Activated T-cell treated with anti-CD3 and anti-CD28 coated beads, Interleukin-2, amount 50 U/mL, for 1 hour (primary cell): ENCODE measurements at places on chromosomes 16 and 17.

DNA sequence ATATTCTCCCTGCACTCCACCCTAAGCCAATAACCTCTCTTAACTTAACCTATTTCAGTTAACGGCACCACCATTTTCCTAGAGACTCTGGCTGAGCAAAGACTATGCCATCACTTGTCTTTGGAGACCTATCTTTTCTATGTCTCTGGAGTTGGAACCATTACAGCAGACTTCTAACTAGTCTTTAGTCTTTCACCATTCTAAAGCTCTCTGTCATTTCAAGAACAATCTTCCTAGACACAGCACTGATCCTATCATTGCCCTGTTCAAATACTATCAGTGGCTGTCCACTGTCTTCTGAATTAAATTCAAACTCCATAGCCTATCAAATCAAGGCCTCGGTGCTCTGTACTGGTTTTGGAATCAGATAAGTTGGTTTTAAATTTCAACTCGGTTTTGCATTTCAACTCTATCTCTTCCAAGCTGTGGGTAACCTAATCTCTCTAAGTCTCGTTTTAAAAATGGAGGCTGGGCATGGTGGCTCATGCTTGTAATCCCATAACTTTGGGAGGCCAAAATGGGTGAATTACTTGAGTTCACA is 31.9 kb downstream of the RNF43 start:
- DNase-seq = no peak

DNA sequence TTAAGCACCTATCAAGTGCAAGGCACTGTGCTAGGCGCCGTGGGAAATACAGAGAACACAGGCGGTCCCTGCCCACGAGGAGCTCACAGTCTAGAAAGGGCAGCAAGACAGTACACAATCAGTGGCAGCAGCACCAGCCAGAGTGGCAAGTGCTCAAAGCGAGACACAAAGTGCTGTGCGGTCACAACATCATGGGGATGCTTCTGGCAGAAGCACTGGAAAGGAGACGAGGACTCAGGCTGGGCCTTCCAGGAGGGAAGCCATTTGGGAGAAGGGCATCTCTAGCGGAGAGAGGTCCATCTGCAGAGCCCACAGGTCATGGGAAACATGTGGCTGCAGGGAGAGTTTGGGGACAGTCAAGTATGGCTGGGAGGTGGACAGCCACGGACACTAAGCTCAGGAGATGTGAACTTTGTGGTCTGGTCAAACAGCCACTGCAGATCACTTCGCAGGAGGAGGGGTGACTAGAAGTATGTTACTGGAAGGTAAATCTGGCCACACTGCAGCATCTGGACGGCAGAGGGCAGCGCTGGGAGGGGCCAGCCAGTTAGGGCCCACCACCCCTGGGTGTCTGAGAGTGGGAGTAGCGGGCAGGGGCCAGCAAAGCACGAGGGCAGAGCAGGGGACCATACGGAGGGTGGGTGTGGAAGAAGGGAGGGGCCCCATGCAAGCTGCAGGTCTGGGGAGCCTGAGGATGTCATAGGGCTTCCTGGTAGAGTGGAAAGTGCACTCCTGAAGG is 71.1 kb downstream of the N4BP1 start:
- DNase-seq = no peak

- DNase-seq = no peak
These were observed 424.1 kb downstream of the CA10 start for GRCh38 chr17:51734462-51734861.

GRCh38 chr17:68437979-68438822 is 19.1 kb downstream of the WIPI1 start:
- DNase-seq = peak; percentile 31

DNA sequence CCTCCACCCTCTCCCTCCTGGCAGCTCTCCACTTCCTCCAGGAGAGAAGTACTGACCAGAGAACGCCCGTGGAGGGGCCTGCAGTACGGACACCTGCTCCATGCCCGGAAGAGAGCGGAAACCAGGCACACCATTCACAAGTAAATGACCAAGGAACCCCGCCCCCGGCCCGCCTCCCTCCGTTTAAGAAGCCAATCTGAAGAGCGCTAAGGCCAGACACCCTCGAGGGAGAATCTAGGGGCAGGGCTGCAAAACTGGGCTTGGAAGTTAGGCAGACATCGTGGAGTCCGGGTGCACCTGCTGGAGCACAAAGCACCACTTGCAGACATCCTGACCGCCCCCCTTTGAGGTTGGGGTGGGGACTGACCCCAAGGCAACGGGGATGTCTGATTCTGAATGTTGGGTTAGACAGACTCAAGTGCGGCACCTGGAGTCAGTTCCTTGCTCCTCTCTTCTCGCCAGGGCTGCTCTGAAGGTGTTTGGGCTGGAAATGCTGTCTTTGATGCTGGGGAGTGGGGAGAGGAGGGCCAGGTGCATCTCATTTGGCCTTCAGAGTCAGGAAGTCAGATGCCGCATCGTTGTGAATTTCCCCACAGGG is 964 bp upstream of the FAAP100 start:
- peak; percentile 77 for DNase-seq

- no peak for DNase-seq
These were observed 1096.1 kb upstream of the EEF2KMT start for GRCh38 chr16:6193718-6194117.

DNA sequence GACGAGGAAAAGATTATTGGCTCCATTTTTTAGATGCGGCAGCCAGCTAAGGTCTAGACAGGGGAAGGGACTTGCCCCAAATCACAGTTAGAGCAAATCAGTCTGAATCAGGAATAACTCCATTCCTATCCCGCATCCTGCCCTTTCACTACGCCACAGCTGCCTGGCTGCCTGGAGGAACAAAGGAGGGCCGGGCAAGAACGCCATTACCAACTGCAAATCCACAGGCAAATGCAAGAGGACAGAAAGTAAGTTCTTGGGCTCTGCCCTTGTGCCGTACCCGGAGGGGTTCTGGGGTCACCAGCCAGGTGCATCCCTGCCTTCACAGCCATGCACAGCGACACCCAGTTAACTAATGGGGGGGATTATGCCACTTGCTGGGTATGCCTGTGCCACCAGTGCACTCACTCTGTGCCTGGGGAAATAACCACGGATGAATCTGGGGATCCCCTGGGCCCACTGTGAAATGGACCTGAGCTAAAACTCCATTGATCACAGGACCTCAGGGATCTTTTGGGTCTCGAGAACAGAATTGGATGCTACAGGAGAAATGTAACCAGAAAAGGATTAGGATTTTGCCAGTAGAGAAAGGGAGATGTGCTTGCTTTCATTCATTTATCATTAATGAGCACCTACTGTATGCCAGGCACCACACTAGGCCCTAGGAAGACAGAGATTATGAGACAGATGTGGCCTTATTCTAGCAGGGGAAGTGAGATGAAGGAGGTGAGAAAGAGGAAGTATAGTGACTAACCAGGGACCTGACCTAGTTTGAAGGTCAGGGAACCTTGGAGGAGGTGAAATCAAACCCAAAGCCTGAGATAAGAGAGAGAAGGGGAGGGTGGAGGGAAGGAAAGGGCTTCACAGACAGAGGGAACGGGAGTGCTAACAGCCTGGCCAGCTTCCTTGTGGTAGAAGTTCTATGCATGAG is 17.7 kb downstream of the BCL7C start:
- peak; percentile 42 for DNase-seq

DNA sequence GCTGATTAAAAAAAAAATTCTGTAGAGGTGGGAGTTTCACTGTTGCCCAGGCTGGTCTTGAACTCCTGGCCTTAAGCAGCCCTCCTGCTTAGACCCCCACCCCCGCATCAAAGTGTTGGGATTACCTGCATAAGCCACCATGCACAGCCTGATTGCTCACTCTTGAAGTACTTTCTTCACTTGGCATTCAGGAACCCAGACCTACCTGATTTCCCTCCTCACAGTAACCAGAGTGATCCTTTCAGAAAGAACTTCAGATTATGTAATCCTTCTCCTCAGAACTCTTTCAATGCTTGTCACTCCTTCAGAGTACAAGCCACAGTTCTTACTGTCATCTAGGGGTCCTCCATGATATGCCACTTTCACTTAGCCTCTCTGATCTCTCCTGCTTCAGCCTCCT is 1.4 kb downstream of the EFCAB13 start:
- no peak for DNase-seq

DNA sequence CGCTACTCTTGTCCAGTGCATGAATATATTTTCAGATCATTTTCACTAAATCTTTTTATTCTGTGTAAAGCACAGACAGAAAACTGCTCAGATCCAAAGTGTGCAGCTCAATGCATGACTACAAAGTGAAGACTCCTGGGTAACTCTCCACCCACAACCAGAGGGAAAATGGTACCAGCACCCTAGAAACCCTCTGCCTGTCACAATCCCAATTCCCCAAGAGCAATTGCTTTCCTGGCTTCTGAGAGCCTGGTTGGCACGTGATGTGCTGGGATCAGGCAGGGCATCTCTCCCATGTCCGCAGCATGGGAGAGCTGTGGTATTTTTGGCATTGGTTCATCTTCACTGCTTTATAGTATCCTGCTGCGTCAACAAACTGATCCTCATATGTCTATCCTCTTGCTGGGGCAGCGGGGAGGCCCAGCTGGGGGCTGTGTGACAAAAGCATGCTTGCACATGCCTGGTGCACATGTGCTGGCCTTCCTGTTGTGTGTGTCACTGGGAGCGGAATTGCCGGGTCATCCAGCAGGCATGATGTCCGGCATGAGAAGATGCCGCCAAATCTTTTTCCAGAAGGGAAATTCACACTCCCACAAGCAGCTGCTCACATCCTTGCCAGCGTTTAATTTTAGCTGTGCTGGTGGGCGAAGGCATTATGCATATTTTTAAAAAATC is 278.9 kb upstream of the FOXF1 start:
- DNase-seq = no peak

DNA sequence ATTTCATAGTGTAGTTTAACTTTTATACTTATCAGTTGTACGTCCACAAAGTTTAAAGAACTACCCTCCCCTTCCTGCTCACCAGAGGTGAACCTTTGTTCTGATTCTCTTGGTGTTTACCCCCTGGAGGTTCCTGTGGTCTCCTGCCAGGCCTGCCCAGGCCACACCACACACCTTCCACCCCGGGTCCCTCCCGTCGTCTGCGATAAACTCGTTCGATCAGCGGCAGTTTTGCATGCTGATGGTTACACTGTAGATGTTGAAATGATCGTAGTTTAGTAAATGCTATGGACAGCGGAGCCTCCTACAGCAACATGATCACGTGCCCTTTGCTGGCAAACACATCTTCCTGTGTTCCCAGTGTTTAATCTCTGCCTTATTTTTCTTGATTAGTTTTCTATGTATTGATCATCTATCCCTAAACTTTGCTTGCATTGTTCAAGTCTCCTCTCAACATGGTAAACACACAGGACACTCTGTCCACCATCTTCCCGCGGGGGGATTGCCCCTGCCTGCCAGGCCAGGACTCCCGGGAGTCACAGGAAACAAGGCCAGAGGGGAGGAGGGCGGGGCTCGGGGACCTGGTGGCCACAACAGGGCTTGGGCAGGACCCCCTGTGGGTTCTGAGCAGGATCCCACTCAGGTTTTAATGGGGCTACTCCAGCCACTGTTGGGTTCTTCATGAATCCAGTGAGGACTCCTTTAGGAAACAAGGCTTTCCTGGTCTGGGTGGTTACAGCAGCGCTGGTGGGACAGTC is 2.8 kb upstream of the ACSF3 start:
- no peak for DNase-seq

- DNase-seq = no peak
These were observed 105.0 kb downstream of the ZNF778 start for GRCh38 chr16:89322321-89323119.

GRCh38 chr17:17462048-17462824 is 14.6 kb upstream of the MED9 start:
- no peak for DNase-seq

- DNase-seq = no peak
These were observed 170.8 kb upstream of the FAM20A start for GRCh38 chr17:68771867-68772515.

DNA sequence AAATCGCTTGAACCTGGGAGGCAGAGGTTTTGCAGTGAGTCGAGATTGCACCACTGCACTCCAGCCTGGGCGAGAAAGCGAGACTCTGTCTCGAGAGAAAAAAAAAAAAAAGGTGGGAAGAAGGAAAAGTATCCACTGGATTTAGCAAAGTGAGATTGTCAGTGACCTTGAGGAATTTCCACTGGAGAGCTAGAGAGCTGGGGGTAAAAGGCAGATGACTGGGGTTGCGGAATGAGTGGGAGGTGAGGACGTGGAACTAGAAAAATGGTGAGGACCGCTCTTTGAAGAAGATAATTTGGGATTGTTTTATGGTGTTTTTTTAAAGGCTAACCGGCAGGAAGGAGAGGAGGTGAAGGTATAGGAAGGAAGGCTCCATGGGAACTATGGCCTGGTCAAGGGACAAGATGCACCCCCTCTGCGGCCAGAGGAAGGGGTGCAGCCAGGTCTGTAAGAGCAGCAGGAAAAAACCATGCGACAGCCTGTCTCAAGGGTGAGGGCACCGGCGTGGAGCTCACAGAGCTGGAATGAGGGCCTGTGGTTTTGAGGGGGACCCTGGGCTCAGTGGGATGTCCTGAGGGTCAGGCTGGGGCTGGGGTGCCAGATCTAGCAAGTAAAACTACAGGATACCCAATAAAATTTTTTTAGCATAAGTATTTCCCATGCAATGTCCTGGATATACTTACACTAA is 694 bp upstream of the MLST8 start:
- DNase-seq = peak; percentile 28

- no peak for DNase-seq
These were observed 6.5 kb upstream of the PRR29 start for GRCh38 chr17:63991611-63992010.

DNA sequence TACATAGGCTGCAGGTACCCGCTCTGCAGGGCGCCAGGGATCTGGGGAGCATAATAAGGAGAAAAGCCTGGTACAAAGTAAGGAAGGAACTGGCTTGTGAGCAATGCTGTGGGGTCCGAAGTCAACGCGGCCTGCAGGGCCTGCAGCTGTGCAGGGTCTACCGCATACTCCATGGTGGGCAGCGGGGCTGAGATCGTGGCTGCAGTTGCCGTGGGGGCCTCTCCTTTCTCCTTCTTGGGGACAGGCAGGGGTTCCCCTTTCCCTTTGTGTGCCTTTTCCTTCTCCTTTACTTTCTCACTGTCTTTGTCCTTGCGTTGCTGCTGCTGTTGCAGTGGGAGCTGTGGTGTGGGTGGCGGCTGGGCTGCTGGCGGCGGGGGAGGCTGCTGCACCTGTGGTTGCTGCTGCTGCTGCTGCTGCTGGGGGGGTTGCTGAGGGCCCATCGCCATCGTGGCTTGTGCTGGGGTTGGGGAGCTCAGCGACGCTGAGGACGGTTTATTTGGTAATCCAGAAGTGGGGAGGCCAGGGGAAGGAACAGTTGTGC is 259.6 kb downstream of the ZFHX3 start:
- no peak for DNase-seq

- DNase-seq = no peak
These were observed 1.0 kb upstream of the HOXB8 start for GRCh38 chr17:48615963-48616716.

- no peak for DNase-seq
These were observed 6.2 kb downstream of the CNP start for GRCh38 chr17:41972571-41973407.

GRCh38 chr17:47997586-47997985 is 26.7 kb downstream of the CDK5RAP3 start:
- DNase-seq = no peak

DNA sequence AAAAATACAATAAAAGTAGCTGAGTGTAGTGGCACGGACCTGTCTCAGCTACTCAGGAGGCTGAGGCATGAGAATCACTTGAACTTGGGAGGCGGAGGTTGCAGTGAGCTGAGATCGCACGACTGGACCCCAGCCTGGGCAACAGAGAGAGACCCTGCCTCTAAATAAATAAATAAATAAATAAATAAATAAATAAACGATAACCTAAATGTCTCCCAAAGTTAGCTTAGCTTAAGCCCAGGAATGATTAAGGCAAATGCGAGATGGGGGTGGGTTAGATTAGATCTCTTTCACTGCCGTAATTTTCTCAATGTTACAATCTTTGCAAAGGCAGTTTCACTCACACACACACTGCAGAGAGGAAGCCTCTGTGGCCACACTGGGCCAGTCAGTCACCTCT is 46.7 kb downstream of the WSB1 start:
- DNase-seq = no peak
